ENCODE measurements at places on chromosomes 3 and 15. TPM values are rescaled to one million over a fixed set of nuclear protein-coding genes. Genes with fewer than 3 reads are reported as not detected.

The REC114 gene
- total RNA-seq: 0.09 TPM

The NCK1 gene
- 70.2 TPM for total RNA-seq

The PLA2G4B gene
- 1.9 TPM for total RNA-seq

The SGO1 gene
- total RNA-seq: 11.1 TPM

The GPR62 gene
- 0.05 TPM for total RNA-seq

The ISLR gene
- total RNA-seq: 6.9 TPM

The P2RY1 gene
- 2.6 TPM for total RNA-seq

The TEX55 gene
- total RNA-seq: not detected

The PODXL2 gene
- total RNA-seq: 4.3 TPM
